ENCODE measurements at places on chromosomes 2 and 18.

DNA sequence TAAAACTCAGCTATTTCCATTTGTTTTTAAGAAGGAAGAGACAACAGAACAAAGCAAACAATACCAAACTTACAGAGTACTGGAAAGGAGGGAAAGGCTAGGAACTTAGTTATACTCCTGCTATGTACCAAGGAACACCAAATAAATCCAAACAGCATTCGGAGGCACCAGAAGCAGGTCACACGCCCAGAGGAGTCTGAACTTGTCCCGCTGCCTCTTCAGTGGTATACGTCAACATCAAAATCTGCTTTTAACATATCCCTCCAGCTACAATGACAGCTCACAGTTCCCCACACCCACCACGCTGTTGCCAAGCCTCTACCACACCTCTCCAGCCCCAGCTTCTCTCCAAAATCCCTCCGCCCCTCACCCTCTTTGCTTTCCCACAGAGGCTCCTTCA lies 17.3 kb downstream of the C2orf76 start:
- no peak for DNase-seq

GRCh38 chr2:24559473-24560113 lies 68.5 kb downstream of the NCOA1 start:
- DNase-seq = peak; percentile 9

DNA sequence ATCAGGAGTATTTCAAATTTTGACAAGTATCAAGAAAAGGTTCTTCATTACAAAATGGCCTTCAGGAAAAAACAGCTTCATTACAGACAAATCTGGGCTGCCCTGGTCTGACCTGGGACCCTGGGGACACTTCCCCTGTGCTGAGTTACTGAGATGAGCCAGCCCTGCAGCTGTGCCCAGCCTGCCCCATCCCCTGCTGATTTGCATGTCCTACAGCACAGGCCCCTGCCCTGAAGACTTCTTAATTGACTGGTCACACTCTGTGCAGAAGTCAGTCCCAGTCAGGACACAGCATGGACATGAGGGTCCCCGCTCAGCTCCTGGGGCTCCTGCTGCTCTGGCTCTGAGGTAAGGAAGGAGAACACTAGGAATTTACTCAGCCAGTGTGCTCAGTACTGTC lies 235.1 kb downstream of the ANKRD36B start:
- no peak for DNase-seq

GRCh38 chr2:122105171-122105876 lies 349.9 kb downstream of the TSN start:
- no peak for DNase-seq

DNA sequence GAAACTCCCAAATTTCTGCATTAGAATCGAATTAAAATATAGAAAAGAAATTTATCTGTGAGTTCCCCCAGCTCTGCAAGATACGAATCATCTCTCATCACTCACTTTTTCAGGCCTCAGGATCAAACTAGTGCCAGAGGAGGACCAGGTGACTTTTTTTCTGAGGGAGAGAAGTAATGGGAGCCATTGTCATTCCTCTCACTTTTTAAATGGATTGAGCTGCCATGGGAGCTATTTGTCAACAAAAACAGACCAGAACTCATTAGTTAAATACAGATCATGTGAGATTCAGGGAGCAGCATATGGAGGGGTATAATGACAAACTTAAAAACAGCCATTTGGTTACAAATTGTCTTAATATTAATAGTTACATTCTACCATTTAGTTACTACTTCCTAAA lies 594.4 kb downstream of the DPP10 start:
- DNase-seq = no peak

DNA sequence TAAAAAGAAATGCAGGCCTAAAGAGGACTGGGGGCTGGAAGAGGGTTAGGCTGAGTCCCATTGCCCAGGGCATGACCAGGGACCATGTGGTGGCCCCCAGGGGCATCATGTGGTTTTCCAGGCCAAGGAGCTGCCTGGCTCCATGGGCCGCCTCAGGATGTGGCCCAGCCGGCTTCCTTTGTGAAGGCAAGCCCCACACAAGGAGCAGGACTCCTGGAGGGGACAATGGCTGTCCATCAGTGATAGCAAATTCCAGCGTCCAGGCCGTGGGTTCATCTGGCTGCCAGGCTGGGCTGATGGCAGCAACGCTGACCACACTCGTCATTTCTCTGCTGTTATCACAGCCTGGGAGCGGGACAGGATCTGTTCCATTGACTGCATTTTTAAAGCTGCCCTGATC lies 82.5 kb downstream of the GBX2 start:
- DNase-seq = no peak

DNA sequence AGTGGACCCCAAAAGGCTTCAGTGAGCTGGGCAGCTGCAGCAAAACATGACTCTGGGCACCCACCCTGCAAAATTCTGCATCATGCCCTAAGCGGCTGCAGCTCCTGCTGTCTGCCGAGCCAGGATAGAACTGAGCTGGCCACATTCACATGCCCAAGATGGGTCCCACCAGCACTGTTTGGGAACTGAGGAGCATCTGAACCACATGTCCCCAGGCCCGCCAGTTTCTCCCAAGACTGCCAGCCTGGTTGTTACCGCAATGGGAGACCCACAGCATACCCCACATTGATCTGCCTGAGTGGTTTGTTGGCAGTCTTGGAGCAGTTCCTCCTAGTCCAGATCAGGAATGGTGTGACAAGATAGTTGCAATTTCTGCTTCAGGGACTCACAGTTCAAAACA lies 946.8 kb downstream of the CPS1 start:
- no peak for DNase-seq

DNA sequence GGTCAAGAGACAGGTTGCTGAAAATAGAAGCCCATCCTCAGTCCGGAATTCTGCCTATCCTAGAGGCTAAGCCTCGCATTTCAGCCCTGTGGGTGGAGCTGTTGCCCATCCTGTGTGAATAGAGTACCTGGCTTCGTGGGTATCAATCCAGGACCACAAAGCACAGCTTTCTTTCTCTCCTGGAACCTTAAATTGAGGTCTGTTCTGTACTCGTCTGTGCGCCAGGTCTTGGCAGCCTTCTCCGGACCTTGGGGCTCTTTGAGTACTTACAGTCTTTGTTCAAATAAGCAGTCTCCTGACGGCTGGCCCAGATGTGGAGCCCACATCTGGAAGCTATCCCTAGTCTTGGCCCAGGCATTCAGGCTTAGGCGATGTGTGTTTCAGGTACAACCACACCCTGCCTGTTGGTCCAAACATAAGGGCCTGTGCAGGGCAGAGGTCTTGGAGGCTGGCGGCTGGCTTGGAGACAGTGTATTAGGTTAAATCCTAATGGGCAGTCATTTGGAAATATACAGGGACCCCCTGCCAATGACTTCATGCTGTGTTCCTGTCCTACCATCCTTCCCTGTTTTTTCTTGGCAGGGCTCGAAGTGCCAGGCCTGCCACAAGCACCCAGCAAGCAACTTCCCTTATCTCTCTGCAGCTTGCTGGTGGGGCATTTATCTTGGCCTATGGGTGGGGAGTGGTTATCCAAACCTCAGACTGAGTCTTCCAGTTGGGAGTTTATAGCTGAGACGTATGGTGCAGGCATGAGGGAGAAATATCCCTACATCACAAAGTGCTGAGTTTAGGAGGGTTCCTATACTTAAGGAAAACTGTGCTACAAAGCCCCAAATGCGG lies 294.1 kb downstream of the BCL2 start:
- DNase-seq = no peak

DNA sequence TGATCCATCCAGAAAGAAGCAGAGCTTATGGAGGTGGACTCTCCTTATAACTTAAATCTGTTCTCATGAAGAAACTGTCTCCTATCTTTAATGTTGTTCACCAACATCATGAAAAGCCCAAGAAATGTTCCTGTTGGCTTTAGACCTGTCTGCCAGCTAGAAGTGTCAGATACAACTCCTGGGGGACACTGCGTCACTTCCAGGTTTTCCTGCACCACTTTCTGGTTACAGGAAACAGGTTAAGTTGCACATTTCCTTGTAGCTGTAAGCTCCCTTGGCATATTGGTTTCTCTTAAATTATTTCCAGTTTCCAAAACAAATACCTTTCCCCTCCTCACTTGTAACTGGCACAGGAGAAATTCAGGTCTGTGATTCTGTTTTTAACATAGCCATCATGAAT lies 2.9 kb downstream of the CEP68 start:
- no peak for DNase-seq

DNA sequence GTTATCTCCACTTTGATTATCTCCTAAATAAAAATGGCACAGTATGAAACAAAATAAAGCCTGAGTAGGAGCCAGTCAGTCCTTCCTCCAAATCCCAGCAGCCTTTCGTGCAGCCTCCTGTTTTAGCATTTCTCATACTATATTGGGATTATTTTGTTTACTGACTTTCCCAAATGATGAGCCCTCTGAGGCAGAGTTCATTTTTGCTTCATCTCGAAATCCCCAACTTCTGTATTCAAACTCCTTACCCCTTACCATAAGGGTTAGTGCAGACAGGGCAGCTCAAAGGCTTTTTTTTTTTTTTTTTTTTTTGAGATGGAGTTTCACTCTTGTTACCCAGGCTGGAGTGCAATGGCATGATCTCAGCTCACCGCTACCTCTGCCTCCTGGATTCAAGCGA lies 113.3 kb upstream of the FOSL2 start:
- DNase-seq = no peak

DNA sequence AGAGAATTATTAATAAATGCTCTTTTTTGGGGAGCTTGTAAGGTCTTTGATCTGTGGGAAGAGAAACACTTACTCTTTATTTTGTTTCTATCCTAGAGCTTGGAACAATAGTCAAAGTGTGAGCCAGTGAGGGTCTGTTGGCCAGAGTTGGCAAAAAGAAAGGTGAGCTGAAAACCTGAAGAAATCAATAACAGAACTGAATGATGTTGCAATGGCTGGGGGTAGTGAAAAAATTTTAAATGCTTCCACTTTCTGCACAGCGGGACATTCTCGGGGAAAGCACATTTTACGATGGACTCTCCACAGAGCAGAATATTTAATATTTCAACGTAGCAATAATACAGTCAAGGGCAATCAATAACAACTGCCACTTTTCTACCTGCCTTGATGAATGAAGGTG lies 78.9 kb downstream of the SKA1 start:
- no peak for DNase-seq

- no peak for DNase-seq
Observed at GRCh38 chr2:33430077-33430476, 46.4 kb upstream of the RASGRP3 start.

GRCh38 chr2:182744490-182744889 lies 28.4 kb downstream of the DNAJC10 start:
- DNase-seq = no peak

- DNase-seq = no peak
Observed at GRCh38 chr2:24515335-24515734, 24.3 kb downstream of the NCOA1 start.

DNA sequence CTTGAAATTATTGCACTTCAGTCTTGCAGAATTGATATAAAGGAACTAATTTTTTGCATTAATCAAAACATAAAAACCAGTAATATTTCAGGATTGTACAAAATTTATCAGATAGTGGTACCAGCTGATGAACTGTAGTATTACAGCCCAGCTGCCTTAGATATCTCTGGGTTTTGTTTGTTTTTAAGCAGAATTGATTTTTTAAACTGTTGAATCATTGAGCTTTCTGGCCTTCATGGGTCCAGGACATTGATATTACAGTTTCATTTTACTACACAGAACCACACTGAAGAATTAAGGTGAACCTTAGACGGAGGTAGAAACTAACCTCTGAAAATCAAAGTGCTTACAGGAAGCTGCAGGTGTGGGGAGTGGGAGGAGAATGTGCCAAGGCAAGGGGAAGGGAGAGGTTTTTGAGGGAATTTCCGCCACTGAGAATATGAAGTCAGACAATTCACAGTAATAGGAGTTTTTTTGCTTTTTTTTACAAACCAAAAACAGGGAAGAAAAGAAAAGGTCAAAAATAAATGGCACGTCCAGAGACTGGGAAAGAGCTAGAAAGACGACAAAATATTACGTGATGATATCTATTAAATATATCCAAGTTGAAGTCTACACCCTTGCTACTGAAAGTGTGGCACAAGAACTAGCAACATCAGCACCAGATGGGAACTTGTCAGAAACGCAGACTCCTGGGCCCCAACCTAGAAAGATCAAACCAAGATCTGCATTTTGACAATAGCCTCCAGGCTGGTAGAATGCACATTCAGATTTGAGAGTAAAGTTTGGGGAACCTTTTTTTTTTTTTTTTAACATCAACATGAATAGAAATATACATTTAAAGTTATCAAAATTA lies 40.8 kb upstream of the SPAG16 start:
- no peak for DNase-seq

- no peak for DNase-seq
Observed at GRCh38 chr18:43060020-43060419, 55.5 kb downstream of the RIT2 start.

- no peak for DNase-seq
Observed at GRCh38 chr18:10226971-10227370, 227.5 kb upstream of the APCDD1 start.

- no peak for DNase-seq
Observed at GRCh38 chr18:59921384-59921891, 21.6 kb downstream of the PMAIP1 start.

DNA sequence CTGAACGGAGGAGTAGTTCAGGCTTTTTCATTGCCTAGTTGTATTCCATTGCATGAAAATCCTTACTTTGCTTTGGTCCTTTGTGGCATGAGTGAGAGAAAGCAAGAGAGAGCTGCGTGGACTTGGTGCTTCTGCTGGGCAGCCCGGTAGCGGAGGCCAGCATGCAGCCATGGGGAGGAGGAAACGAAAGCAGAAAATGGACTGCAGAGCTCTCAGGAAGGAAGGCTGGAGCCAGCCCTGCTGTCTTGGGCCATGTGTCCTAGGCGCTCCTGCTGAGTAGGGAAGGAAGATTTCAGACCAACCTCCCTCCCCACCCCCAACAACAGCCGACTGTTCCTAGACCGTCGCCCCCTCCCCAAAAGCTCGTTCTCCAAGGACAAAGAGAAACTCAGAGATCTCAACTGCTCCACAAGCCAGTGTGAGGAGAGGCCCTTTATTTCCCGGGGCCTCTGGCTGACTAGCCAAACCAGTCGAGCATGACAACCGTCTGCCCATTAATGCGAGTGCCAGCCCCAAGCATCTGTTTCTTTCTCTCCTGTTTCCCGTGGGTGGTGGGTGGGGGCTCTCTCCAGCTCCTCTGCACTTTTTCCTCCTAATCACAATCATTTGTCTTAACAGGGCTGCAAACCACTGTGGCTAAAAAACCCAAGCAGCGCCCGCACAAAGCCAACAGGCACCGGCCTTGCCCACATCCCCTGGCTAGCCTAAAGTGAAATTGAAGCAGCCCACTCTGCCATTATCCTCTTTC lies 66.8 kb upstream of the FZD7 start:
- DNase-seq = no peak

GRCh38 chr2:181111059-181111458 lies 130.7 kb downstream of the UBE2E3 start:
- no peak for DNase-seq

- DNase-seq = no peak
Observed at GRCh38 chr2:129936334-129936934, 43.0 kb upstream of the RAB6C start.
